Activated T-helper 1 cell treated with Interleukin-2 at 50 U/mL for 16 hours (primary cell): ENCODE measurements at places on chromosomes 1 and 21.

DNA sequence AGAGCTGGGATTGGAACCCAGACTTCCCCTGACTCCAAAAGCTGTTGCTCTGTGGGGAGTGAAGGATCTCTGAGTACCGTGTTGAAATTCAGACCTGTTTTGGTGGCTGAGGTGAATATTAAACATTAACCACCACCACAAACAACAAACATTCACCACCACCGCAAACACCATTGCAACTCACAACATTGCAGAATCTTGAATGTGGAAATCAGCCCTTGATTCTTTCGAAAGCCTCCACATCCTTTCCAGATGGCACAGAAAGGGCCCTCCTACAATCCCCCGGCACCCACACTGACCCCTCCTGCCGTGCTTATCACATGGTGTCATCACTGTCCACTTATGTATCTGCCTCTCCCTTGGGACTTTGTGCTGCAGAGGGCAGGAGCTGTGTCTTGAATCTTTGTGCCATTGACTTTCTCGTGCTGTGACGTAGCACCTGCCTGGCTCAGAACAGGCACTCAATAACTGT, 1.4 kb downstream of the CDA start:
- no peak for DNase-seq

DNA sequence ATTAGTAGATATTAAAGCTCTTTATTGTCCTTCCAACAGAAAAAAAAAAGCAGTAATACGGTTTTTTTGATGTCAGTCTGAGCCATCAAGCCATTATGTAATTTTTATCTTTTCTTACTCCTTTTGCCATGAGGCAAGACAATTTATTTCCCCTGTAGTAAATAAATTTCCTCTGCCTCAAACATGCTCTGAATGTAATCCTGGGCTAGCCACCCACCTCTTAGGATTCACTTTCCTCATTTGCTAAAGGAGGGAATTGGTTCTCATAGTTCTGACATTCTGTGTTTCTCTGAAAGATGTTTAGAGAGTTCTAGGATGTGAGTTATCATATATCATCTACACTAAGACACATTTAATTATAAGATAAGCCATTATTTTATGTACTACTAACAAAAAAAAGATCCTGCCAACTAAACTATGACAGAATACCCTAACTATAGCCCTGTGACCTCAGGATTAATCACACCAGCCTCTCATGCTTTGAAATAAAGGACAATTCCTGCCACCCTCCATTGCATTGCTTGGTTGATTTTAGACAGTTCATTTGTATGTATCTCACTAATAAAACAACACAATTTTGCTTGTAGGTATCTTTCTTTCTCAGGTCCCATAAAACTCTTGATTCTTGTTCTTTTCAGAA, 34.0 kb upstream of the RAP1A start:
- no peak for DNase-seq

GRCh38 chr1:19014765-19015164, 58.3 kb upstream of the IFFO2 start:
- no peak for DNase-seq

- no peak for DNase-seq
Observed at GRCh38 chr1:2099886-2100779, 49.9 kb downstream of the PRKCZ start.

- no peak for DNase-seq
Observed at GRCh38 chr1:228218513-228219244, 10.8 kb downstream of the OBSCN start.

DNA sequence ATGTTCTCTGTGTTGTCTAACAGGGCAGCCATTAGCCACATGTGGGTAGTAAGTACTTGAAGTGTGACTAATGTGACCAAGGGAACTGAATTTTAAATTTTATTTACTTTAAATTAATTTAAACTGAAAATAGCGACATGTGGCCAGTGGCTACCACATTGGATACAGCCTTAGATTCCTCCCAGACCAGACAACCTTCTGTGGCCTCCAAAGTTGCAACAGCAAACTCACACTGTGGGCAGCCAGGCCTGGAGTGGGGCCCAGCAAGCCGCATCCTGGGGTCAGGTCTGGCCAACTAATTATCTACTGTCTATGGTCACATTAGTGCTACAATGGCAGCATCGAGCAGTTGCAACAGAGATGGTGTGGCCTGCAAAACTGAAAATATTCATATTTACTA, 11.7 kb downstream of the EIF2D start:
- DNase-seq: no peak

GRCh38 chr1:221117133-221117532, 237.9 kb downstream of the HLX start:
- no peak for DNase-seq

GRCh38 chr1:22638476-22639234, 2.2 kb downstream of the C1QA start:
- no peak for DNase-seq

DNA sequence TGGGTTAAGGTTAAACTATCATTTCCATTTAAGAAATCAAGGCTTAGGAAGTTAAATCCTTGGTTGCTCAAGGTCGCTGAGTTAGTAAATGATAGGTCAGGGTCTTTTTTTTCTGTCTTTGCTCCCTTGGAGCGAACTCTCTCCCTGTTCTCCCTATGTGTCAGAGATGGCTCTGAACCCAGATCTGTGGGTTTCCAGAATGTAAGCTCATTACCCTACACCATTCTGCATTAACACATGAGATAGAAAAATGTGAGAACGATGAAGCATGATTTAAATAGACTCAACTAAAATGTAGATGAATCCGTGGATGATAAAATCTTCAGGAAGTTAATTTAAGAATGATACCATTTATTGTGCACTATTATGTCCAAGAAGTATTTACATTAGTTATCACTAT, 25.0 kb upstream of the ST6GALNAC3 start:
- no peak for DNase-seq

GRCh38 chr1:186617926-186618325, 62.3 kb downstream of the PTGS2 start:
- no peak for DNase-seq

GRCh38 chr1:26218906-26219494, 15.0 kb upstream of the CEP85 start:
- DNase-seq: no peak

- no peak for DNase-seq
Observed at GRCh38 chr1:9006956-9007615, 19.1 kb downstream of the SLC2A7 start.

- no peak for DNase-seq
Observed at GRCh38 chr21:28427394-28428022, 565.2 kb downstream of the LTN1 start.

- DNase-seq: no peak
Observed at GRCh38 chr1:169483500-169483966, 2.2 kb downstream of the SLC19A2 start.

DNA sequence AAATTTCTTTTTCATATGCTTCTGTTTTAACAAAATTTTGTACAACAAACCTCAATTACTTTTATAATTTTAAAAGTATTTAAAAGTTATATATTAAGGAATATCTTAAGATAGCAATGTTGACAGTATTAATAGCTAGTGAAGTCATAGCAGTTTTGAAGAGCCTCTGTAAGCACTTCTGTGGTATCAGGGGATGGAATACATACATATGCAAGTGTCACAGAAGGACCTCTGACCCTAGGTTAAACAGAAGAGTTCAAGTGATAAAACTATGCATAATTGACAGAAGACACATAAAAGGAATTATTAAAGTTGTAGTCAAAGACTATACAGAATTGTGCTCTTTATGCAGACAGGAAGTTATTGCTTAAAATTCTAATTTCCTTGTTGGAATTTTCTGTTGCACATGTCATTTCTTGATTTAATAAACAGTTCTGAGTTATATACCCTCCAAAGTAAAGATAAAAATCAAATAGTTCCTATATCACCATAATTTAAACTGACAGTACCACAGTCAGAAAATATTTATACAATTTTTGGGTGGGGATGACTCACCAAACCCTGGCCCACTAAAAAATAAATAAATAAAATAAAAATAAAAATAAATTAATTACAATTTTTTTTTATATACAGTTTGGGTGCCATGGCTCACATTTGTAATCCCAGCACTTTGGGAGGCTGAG, 27.1 kb downstream of the IPP start:
- no peak for DNase-seq

GRCh38 chr1:92749024-92749634, 35.8 kb downstream of the EVI5 start:
- no peak for DNase-seq

DNA sequence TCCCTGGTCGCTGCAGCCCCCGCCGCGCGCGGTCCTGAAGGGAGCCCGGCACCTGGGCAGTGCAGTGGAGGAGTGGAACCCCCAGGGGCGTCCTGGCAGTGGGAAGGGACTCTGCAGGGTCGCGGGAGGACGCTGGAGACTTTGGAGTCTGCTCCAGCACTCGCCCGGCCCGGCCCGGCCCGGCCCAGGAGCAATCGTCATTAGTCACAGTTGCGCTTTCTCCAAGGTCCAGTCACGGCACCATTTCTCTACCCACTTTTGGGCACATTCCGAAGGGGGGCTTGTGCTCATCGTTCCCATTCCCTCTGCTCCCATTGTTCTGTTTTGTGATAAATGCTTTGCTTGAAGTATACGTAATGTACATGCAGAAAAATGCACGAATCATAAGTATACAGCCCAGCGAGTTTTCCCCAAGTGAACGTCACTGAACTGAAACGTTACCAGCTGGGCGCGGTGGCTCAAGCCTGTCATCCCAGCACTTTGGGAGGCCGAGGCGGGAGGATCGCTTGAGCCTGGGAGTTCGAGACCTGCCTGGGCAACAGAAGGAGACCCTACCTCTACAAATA, 999 bp downstream of the THAP3 start:
- DNase-seq: no peak

- no peak for DNase-seq
Observed at GRCh38 chr1:159790237-159790917, 9.6 kb downstream of the DUSP23 start.

- DNase-seq: no peak
Observed at GRCh38 chr1:175268720-175269119, 76.1 kb upstream of the KIAA0040 start.

DNA sequence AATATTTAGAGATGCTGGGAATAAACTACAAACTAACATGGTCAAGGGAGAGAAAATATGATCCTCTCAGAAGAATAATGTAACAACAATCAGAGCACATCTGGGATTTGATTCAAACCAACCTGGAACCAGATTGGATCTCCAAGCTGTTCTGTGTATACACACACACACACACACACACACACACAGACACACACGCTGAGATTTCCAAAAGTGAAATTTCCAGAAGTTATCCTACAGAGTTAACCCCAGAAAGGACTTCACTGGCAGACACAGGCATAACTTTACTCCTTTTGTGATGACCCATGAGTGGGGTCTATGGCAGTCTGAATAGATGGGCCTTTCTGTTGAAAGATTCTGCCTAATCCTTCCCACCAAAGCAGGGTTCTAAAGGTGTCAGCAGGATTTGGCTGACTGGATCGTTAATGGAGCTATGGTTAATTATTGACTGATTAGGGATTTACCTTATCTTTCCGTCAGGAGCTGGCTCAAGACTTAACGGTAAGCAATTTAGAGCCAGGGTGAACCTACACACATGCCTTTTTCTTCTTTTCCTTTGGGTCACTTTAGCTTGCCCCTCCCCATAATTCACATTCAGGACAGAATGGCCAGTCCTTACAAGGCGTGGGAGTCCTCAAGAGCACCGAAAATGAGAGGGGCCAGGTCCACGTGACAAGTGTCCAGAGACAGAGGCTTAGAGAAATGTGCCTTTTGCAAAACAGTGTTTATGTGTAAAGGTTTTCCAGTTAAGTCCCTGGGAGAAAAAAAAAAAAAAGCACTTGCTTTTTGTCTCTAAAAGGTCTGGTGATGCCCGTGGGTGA, 10.9 kb upstream of the PROX1 start:
- no peak for DNase-seq

- peak; percentile 28 for DNase-seq
Observed at GRCh38 chr1:20521960-20522861, 14.3 kb upstream of the MUL1 start.

GRCh38 chr1:46096269-46097148, 35.9 kb downstream of the PIK3R3 start:
- DNase-seq: no peak

DNA sequence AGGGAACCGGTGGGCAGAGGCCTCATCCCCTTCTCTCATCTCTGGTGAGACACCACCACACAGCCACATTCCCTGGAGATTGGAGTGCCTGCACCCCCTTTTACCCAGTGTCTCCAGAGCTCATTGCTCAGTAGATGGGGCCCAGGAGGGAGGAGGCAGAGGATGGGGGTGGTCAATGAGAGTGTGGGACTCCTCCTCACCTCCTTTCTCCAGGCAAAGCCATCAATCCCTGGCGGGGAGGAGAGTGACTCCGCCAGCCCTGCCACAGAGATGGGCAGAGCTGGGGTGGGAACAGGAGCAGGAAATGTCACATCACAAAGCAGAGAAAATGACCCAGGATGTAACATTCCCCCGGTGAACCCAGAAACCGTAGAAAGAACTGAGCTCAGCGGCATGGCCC, 117.2 kb downstream of the MATN1 start:
- no peak for DNase-seq

DNA sequence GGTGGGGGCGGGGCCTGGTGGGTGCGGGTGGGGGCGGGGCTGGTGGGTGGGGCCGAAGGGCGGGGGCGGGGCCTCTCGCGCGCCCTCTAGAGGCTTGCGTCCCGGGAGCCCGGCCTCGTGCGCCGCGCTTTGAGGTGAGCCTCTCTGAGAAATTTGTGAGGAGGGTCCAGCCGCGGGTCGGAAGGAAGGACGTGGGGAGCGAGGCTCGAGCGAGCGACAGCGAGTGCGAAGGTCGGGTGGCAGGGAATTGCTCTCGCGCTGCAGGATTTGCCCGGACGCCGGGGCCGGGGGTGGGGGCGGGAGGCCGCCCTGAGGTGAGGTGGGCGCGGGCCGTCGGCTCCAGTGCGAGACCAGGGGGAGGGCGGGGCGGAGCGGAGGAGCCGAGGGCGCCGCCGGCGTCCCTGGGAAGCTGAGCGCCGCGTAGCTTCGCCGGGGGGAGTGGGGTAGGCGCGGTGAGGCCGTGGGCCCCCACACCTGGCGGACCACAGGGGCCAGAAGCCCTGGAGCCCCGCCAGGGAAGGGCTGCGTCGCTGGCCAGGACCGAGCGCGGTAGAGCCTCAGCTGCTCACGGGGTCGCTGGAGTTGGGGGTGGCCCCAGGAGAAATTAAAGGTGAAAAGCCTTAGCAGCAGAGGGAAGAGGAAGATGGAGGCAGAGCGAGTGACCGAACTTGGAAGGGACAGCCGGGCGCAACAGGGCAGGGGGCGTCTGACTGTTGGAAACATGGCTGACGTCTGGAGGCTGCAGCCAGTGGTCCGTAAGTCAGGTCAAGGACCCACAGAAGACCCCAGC, 754 bp upstream of the LSS start:
- no peak for DNase-seq

DNA sequence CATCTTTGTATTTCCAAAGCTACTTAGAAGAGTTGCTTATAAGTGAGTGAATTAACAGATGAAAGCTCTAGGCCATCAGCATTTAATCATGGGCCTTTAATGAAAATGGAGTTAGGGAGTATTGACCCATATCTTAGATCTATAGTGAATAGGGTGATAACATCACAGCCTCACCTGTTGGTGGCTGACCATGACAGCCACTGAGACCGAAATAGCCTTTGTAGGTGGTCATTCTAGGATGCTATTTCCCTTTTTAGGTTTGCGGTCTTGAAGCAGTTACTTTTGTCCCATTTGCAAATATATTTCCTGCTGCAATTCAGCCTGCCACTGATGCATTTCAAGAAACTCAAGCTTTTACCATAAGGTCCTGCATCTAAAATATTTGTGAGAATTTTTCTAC, 410.1 kb upstream of the LYPLAL1 start:
- no peak for DNase-seq
